ENCODE measurements at places on chromosomes 3 and 15.

DNA sequence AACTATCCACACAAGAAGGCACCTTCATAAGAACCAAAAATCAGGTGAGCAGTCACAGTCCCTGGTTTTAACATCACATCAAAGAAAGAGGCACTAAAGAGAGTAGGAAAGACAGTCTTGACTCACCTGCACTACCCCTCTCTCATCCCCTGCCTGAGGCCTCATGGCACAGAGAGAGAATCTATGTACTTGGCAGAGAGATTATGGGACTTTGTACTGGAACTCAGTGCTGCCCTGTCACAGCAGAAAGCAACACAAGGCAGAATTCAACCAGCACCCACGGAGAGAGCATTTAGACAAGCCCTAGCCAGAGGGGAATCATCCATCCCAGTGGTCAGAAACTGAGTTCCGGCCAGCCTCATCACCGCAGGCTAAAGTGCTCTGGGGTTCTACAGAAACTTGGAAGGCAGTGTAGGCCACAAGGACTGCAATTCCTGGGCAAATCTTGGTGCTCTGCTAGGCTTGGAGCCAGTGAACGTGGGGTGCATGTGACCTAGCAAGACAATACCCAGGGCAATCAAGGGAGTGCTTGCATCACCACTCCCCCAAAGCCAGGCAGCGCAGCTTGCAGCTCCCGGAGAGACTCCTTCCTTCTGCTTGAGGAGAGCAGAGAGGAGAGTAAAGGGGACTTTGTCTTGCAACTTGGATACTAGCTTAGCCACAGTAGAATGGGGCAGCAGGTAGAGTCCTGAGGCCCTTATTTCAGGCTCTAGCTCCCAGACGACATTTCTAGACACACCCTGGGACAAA, 8.5 kb upstream of the RUVBL1 start:
- DNase-seq: no peak

GRCh38 chr3:102089904-102090720, 240.8 kb downstream of the NFKBIZ start:
- peak; percentile 16 for DNase-seq

- peak; percentile 64 for DNase-seq
Observed at GRCh38 chr15:63896336-63897115, 62.8 kb upstream of the HERC1 start.

DNA sequence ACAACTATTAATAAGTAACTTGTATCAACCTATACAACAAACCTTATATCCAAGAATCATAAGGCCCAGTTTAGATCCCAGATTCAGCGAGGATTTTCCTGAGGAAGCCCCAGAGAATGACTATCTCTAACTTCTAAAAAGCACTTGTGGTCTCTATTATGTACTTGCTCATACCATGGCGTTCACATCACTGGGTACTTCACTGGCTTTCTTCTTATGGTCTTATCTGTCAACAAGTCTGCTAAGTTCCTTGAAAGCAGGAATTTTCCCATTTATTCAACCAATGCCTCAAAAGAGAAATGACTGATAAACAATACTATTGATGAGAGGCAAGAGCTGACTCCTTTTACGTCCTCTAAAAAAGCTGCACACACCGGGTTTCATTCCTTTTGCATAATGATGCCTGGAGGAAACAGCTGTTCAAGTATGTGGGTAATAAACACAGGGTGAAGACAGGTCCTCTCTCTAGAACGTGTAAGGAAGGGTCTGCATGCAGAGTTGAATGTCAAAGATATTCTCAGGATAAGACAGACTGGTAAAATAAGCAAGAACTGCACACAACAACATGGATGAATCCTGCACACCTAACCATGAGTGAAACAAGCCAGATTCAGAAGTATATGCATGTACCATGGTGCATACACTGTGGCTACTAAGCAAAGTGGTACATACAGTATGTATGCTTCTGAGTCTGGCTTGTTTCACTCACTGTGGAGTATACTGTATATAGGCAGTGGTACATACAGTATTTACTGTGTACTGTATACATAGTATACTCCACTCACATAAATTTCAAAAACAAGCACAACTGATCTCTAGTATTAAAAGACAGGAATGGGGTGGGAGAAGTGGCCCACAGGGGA, 408.7 kb downstream of the SHQ1 start:
- no peak for DNase-seq

GRCh38 chr3:18295171-18295920, 129.8 kb downstream of the SATB1 start:
- DNase-seq: peak; percentile 23

DNA sequence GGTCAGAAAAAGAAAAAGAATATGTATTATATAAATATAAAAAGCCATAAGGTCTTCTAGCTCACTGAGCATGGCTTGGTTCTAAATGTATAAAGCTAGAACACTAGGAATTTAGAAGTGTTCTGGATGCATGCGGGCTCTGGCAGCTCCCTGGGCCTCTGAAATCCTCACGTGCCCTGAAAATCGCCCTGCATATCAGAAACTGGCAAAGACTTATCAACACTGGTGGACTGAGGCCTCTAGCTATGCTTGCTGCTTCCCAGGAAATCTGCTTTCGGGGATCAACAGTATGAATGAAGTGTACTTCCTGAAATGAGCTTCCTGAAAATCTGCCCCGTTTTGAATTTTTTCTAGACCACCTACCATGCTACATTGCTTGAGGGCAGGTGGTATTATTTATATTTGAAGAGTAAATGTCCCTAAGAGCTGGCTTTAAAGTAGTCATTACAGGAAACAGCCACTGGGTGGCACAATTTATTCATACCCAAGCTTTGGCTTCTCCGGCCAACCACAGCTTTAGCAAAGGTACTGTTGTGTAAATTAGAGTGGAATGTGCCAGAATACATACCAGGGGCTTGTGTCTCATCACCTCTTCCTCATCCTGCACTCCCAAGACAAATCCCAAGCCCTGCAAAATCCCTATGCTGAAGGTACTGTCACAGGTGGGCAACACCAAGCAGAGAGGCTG, 17.7 kb downstream of the CRTAP start:
- peak; percentile 69 for DNase-seq

DNA sequence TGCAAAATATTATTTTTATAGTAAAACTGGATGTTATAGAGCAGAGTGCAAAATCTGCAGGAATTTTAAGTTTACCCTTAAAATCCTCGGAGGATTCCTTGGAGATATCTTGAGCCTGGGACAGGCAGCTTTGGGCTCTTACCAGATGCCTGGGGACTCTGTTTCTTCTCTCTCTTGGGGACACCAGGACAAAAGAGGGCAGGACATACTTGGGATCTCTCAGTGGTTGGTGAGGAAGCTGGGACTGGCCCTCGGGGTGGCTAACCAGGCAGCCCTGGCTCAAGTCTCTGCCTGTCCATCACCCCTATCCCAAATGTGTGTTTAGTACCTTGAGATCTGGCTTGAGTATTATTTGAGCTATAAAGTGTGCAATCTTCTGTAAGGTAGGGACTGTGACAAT, 38.6 kb downstream of the TKT start:
- DNase-seq: no peak

- no peak for DNase-seq
Observed at GRCh38 chr3:79560698-79561097, 207.1 kb downstream of the ROBO1 start.

DNA sequence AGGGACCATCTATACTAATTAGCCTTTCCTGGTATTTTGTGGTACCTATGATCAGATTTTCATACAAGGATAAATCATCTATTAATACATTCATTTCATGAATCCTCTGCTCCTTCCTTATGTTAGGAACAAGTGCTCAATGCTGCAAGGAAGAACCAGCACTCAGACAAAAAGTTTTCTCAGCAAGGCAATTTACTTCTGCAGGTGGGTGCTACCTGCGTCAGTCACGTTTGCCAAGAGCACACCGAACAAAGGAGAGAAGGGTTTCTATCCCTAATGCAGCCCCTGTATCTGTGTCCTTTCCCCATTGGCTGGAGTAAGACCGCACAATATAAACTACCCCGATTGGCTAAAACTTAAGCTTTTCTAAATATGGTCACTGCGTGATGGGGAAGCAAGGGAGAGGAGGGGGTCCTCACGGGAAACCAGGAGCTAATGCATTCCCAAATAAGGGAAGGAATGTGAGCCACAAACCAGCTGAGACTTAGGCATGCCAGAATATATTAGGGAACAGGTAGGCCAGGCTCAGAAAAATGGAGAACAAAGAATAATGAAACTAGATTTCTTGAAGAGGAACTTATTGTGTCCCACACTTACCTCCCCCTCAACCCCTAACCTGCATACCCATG, 76.5 kb downstream of the AQR start:
- no peak for DNase-seq

- no peak for DNase-seq
Observed at GRCh38 chr15:62734706-62735105, 307.8 kb upstream of the TPM1 start.

DNA sequence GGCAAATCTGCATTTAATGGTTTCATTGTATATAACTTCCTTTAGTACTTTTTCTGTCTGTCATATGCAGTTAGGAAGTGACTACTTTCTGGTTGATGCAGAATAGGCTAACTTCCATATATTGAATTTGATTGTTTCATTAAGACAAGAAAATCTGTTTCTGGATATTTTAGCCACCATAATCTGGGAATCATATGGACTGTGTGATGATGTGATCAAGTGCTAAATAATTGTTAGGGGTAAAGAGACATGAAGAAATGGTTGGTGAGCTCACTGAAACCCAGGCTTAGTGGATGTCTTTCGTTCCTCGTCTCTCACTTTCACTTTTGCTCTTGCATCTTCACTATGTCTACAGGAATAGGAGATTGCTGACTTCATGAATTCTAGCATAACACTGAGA, 3.5 kb upstream of the MNS1 start:
- DNase-seq: no peak

- no peak for DNase-seq
Observed at GRCh38 chr3:177750436-177750835, 553.2 kb upstream of the TBL1XR1 start.

DNA sequence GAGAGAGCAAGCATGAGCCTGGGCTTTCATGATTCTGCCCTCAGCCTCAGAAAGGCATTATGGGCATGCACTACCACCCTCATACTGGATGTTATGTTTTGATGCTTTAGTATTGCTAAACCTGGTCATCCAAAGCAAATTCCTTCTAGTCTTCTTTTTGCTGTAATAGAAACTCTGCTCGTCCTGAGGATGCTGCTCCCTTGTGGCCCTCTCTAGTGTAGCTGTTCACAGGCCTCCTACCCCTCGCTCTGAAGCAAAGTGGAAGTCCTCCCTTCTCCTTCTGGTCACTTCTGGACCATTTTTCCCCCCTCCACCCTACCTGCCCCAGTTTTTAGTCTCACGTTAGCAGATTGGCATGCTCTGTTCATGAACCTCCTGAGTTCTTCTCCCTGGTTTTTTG, 22.9 kb upstream of the CCNL1 start:
- DNase-seq: peak; percentile 23

GRCh38 chr3:108183971-108184370, 38.3 kb downstream of the IFT57 start:
- DNase-seq: no peak

DNA sequence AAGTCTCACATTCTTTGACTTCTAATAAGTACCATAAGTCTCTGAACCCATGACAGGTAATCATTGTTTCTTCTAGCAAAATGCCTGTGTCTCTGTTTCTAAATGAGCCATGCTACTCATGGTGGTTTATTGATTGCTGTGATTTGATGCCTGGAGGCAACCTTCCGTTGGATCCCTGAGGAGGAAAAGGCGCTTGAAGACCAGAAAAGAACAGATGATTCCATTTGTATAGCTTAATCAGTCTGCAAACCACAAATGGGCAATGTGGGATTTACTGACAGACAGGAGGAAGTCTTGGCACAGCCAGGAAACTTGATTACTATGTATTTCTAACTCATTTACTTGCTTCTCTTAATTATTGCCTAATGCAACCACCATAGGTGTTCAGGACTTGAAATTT, 103.1 kb upstream of the MRPL3 start:
- DNase-seq: no peak

GRCh38 chr3:58059349-58060321, 51.4 kb downstream of the FLNB start:
- DNase-seq: peak; percentile 78

DNA sequence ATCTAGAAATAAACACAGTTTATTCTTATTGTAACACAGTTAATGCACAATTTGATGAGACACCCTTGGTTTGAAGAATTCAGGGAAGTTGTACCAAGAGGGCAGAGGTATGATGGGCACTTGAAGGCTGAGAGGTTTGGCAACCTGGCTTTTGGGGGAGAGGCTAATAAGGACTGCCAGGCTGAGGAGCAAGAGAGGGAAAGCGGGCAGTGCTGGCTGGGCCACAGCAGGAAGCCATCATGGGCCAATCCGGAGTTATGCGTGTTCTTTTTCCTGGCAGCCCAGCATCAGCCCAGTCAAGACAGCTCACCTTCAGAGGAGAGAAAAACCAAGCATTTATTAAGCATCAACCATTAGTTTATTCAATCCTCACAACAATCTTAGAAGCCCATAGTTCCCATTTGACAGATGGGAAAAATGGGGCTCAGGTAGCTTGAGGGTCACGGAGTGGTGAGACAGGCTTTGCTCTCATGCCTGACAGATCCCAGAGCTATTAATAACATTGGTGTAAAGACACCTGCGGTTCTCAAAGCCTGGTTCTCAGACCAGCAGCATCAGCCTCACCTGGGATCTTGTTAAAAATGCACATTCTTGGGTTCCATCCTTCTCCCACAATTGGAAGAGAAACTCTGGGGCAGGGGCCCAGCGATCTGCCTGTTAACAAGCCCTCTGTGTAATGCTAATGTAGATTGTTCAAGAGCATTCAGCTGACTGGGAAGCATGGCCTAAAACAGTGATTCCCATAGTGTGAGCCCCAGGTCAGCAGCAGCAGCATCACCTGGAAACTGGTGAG, 183.7 kb downstream of the NTRK3 start:
- DNase-seq: no peak

GRCh38 chr3:184145111-184145524, 10.0 kb downstream of the EIF2B5 start:
- peak; percentile 55 for DNase-seq

DNA sequence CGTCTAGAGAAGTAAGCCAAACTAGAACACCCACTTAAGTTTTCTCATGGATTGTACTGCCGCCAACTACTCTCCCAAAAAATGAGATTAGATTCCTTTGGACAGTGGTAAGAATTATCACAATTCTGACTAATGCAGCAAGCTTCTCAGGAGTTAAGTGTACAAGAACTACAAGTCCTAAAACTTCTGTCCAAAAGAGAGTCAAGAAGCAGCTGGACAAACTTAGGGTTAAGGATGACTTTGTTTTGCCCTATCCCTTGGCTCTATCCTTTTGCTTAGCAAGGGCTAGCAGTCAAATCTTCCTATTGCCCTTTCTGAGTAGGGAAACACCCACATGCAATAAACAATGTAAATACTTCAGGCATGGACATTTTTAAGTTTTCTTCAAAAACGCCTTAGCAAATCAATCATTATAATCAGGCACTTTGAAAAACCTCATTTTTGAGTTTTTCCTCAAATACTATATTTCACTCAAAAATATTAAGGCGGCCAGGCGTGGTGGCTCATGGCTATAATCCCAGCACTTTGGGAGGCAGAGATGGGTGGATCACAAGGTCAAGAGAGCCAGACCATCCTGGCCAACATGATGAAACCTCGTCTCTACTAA, 19.5 kb downstream of the RAF1 start:
- DNase-seq: peak; percentile 53

Data from AG08396 (cell line).